ENCODE measurements at places on chromosomes 7 and 10.

GRCh38 chr7:139883814-139884213, 54.8 kb downstream of the TBXAS1 start:
- no peak for DNase-seq

GRCh38 chr7:118590107-118590506, 365.6 kb downstream of the ANKRD7 start:
- no peak for DNase-seq

DNA sequence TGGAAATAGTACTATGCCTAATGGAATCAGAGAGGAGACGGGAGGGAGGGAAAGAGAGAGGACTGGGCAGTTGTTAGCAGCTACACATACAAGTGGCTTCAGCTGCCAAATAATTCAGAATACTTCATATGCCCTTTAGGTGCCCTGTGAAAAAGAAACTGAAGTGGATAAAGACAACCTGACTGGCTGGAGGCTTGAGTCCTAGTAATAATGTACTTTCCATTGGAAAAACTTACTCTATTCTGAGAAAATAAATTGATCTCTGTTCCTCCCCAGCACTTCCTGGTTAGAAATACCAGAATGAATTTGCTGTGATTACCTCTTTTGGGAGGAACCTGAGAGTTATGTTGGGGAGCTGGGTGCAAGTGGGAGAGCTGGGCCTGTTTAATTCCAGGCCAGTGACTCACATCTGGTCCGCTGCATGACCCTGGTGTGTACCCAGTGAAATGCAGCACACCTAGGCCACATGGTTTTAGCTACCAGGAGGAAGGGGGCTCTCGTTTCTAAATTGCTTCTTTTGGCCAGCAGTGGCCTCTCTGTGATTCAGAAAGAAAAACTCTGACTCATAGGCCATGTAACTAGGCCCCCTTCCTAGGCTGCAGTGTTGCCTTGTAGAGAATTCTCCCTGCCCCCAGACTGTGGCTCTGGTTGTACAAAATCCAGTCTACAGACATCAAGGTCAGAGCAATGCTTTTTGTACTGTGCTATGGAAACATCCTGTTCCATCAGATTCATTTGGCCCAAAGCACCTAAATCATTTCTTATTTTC, 6.5 kb downstream of the AGFG2 start:
- DNase-seq, result peak; percentile 95

GRCh38 chr10:71399946-71400345, 3.2 kb downstream of the CDH23 start:
- DNase-seq, result no peak

GRCh38 chr7:92253251-92253650, 7.5 kb downstream of the ANKIB1 start:
- no peak for DNase-seq

DNA sequence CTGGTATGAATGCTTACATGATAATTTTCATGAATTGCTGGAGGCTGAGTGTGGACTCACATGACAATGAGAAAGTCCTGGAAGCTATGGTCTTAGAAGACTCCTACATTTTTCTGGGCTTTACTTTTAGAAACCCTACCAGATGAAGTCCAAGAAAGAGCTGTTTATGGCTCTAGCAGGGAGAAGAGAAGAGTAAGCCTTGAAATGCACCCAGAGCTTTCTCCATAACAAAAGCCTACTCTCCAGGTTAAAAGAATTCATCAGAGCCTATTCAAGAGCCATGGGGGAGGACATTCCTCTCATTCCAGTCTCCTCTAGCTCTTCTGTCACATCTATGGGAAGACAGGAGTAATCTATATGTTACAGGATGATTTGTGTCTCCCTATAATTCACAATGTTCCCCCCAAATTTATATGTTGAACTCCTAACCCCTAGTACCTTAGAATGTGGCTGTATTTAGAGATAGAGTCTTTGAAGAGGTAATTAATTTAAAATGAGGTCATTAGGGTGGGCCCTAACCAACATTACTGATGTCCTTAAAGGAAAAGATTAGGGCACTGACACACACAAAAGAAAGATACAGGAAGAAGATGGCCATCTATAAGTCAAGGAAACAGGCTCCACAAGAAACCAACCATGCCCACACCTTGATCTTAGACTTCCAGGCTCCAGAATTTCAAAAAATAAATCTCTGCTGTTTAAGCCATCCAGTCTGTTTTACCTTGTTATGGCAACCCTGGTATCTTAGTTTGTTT, 193.8 kb upstream of the PTER start:
- no peak for DNase-seq

DNA sequence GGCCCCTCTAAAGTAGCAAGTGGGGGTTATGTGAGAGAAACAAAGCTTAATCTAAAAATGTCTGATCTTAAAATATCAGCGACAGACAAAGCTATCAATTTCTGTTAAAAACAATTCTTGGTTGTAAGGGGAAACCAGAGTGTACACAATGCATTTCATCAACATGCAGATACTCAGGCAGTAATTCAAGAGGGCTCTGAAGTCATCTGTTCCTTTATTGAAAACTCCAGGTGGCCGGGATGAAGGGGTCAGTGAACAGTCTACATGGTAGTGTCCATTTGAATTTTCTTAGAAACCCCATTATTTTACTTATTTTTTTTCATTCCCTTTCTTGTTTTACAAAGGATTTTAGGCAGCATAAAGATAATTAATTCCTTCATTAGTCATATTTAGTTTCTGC, 36.7 kb upstream of the BTBD16 start:
- DNase-seq, result peak; percentile 41

GRCh38 chr7:156969972-156970420, 20.5 kb downstream of the NOM1 start:
- DNase-seq, result peak; percentile 15

DNA sequence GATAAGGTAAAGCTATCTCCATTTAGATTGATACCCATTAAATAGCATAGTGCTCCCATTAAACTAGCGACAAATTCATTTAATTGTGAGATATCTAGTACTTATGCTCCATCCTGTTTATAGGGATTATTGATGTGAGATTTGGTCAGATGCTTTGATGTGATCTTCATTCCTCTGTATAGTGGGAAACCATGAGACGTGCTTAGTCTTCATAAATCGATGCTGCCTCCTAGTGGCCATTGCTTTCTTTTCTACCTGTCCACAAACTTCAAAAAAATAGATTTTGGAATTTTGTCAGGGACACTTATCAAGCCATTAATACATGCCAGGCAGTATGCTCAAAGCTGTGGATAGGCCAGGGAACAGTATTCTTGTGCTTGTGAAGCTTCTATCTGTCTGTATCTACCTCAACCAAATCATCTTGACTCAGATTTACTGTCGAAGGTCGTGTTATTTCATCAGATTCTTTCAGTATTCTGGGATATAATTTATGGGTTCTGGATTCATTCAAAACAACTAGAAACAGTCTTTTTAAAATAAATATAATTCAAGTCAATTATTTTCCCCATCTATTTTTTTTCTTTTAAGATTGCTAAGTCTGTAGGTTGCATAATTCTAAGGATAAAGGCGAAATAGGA, 12.0 kb downstream of the LSM8 start:
- peak; percentile 67 for DNase-seq

DNA sequence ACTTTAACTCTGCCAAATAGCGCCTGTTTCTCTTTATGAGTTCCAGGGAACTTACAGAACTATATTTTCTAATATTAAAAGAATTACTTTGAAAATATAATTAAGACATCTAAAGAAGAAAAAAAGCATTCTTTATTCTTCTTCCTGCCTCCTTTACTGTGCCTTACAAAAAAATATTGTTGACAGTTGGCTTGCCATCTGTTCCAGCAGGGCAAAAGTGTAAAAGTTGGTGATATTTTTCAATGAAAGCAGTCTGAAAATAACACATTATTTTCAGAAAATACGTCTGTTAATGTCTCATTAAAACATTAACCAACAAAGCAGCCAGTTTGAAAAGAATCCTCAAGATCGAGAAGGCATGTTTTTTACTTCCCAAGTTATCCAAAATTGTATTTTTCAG, 1032.2 kb upstream of the LRRTM3 start:
- DNase-seq, result no peak

DNA sequence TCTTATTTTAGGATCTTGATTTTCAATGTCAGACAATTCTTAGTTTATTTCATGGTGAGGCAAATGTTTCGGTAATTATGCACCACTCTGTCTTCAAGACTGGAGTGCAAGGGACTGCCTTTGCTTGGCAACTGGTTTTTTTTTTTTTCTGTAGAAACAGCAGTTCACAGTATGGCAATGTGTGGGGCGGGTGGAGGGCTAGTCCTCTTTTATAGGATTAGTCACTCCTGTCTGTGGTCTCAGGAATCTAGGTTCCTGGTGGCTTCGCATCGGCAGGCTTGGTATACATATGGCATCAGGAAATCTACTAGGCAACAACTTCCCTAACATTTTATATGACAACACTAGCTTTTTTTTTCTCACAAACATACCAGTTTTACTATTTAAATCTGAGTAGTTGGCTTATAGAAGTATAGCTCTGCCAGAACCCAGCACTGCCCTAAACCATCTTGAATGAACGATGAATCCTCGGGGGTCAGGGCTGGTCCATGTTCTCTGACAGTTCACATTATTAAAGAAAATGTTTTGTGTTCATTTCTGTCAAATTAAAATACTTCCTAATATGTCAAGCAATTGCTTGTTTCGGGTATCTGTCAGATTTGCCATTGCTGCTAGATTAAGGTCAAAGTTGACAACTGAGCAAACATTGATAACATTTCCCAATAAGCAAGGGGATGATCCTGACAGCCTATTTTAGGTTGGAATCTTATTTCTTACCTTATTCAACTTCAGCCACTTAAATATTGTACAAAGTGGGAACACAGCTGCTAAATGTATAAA, 289.7 kb upstream of the VSTM2A start:
- DNase-seq, result no peak

DNA sequence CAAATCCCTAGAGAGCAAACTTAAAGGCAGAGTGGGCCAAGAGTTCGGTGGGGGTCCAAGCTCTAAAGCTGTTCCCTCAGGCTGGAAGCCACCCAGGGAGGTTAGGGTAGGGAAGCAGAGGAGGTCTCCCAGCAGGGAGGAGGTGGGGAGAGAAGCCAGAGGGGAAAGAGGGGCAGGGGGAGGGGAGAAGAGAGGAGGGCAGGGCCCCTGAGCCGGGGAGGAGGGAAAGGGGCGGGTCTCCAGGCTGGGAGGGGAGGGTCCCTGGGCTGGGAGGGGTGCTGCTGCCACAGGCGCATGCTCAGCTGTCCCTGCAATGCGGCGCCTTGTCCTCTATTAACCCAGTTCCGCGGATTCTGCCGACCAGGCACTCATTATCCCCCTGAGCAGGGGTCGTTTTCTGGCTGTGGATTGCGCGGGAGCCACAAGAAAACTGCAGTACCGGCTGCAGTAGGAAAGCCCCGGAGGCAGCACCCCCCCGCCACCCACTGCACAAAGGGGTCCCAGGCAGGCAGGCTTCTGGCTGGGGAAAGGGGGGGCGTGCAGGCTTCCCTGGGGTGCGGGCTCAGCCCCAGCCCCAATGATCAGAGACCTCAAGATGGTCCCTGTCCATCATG, 49.3 kb downstream of the CAMK2B start:
- no peak for DNase-seq

DNA sequence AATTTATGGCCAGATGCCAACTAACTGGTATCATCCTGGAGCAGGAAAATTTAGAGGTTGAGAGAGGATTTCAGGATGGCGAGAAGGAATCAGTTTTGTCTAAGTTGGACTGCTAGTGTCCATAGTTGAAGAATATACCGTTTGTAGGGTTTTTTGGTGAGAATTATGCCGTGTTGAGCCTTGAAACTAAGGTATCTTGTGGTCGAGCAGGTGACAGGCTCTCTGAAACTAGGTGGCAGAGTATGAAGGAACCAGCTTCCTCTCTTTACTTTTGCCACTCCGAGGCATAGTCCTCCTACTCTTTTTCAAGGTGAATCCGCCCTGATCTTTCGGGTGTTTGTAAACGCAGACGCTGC, 9.7 kb downstream of the MDFIC start:
- DNase-seq, result no peak

- peak; percentile 63 for DNase-seq
These were observed 117.2 kb upstream of the GLCCI1 start for GRCh38 chr7:7851381-7851780.

DNA sequence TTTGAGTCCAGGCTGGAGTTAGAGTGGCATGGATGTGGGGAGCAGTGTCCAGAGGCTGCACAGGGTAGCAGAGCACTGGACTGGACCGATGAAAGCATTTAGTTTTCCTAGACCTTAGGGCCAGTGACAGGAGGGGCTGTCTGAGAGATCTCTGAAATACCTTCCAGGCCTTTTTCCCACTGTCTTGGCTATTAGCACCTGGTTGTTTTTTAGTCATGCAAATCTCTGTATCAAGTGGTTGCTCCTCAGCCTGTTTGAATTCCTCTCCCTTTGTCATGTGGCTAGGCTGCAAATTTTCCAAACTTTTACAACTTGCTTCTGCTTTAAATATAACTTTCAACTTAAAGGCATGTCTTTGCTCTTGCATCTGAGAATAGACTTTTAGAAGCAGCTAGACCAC, 504.3 kb upstream of the VSTM2A start:
- no peak for DNase-seq

DNA sequence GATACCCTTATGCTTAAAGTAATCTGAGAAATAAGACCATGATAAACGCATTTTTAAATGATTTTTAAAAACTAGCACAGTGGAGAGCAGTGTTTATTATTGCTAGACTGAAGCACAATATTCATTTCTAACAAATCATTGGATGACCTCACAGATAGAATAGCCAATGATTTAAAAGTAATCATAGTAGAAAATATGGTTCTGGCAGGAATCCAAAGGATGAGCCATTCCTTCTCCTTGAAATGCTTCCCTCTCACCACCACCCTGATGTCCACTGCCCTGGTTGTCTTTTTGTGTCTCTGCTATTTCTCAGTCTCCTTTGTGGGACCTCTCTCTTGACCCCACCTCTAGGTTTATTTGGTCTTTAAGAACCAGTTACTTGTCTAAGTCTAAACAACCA, 64.9 kb downstream of the PRKG1 start:
- peak; percentile 7 for DNase-seq

DNA sequence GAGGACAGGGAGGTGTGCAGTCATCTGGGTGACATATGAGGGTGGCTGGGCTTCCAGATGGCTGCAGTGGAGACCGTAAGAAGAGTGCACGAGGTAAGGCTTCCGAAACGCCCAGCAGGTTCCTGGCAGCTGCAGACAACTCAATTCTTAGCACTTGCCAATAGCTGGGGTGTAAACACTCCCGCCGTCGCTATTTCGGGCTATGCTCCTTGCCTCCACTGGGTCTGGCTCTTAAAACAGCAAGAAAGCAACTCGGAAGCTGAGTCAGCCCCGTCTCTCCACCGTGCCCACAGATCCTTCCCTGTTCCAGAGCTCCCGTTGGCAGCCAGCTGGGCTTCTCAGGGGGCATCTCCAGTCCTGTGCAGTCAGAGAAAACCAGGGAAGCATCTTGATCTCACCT, 6.1 kb upstream of the PDGFA start:
- DNase-seq, result no peak

GRCh38 chr10:64071218-64071617, 550.0 kb downstream of the REEP3 start:
- DNase-seq, result no peak

All from iris pigment epithelial cell (primary cell).